ENCODE measurements at places on chromosomes 6 and 20. TPM values are rescaled to one million over a fixed set of nuclear protein-coding genes. Genes with fewer than 3 reads are reported as not detected.

DZANK1 gene
- 0.66 TPM for total RNA-seq

SLC16A10 gene
- 3.5 TPM for total RNA-seq

GRCh38 chr6:120614723-120615122, 719.6 kb downstream of the TBC1D32 start:
- no peak for DNase-seq

- DNase-seq, result no peak
Measured at GRCh38 chr6:88919032-88919431, 44.4 kb downstream of the RNGTT start.

GRCh38 chr6:106724337-106724736, 95.0 kb downstream of the QRSL1 start:
- DNase-seq, result no peak

DNA sequence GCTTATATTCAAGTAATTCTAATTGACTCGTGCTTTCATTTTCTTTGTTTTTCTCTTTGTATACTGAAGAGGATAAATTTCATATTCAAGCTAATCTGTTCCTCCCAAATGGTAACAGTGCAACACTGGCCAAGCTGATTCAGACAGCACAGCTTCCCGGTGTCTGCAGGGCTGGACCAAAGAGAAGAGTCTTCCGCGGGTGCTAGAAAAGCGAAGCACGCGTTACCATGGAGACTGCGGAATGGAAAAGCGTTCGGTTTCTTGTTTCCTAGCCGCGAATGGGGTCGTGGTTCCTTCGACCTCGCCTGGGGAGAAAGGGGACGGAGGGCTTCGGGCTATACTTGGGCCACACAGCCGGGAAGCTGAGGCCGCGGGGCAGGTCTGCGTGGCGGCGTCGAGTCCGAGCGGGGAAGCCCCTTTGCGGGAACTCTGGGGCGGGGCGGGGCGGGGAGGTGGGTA, 6.2 kb upstream of the ZNF311 start:
- peak; percentile 19 for DNase-seq
